Right renal pelvis (tissue), 4 donors: ENCODE measurements at places on chromosomes 7 and 10.

- DNase-seq: no peak
Measured at GRCh38 chr10:91536111-91536510, 96.8 kb downstream of the PPP1R3C start.

DNA sequence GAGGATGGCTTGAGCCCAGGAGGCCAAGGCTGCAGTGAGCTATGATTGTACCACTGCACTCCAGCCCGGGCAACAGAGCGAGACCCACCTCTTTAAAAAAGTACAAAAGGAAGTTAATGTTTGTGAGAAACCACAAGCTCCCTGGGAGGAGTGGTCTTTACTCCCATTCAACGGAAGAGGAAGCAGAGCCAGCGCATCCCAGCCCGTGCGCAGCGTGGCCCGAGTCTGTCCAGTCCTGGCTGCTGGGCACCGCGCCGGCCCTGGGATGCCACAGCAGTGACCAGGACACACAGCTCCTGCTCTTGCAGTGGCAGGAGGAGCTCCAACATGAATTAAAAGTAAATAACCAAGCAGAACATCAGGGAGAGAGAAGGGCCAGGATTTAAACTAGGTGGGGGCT lies 68.4 kb downstream of the ELFN1 start:
- no peak for DNase-seq

GRCh38 chr10:6244510-6244909 lies 41.8 kb downstream of the PFKFB3 start:
- no peak for DNase-seq

DNA sequence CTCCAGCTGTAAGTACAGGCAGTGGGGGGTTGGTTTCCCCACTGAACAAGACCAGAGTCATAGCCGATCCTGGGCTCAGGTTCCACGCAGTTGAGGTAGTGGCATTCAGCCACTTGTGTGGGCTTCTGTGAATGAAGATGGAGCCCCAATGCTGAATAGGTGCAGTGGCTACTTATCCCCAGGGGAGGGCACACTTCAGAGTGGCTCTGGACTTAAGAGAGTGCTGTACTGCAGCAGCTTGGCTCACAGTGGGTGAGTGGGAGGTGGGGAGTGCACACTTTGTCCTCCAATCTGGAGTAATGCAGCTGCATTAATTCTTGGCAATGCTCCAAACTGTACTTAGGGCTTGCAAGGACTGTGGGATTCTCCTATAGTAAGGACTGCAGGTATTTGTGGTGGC lies 81.9 kb downstream of the BUB3 start:
- DNase-seq: no peak

GRCh38 chr10:15255961-15256360 lies 87.5 kb upstream of the NMT2 start:
- no peak for DNase-seq

- no peak for DNase-seq
Measured at GRCh38 chr10:7689591-7689990, 13.5 kb upstream of the ITIH2 start.

DNA sequence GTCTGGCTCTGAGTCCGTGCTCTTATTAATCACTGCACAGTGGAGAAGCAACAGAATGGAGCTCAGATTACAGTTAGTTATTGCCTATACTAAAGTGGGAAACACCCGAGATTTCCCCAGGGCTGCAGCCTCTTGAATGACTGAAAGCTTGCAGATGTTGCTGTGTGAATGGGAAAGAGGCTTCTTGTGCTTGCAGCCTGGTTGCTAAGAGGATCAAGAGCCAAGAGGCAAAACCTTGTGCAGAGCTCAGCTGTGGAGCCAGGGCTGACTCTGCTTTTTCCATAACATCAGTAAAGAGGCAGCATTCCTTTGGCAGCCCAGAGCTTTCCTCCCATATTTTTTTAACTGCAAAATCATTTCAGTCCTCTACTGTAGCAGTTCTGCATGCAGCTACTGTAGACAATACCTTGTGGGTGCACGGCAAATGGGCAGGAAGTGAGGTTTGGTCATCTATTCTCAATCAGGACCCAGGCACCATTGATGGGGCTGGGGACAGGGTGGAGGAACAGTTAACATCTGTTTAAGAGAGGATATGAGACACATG lies 86.5 kb downstream of the RALA start:
- DNase-seq: peak; percentile 47

GRCh38 chr10:130744631-130745030 lies 566.9 kb downstream of the TCERG1L start:
- DNase-seq: no peak

- no peak for DNase-seq
Measured at GRCh38 chr10:129517680-129518057, 50.6 kb downstream of the MGMT start.

DNA sequence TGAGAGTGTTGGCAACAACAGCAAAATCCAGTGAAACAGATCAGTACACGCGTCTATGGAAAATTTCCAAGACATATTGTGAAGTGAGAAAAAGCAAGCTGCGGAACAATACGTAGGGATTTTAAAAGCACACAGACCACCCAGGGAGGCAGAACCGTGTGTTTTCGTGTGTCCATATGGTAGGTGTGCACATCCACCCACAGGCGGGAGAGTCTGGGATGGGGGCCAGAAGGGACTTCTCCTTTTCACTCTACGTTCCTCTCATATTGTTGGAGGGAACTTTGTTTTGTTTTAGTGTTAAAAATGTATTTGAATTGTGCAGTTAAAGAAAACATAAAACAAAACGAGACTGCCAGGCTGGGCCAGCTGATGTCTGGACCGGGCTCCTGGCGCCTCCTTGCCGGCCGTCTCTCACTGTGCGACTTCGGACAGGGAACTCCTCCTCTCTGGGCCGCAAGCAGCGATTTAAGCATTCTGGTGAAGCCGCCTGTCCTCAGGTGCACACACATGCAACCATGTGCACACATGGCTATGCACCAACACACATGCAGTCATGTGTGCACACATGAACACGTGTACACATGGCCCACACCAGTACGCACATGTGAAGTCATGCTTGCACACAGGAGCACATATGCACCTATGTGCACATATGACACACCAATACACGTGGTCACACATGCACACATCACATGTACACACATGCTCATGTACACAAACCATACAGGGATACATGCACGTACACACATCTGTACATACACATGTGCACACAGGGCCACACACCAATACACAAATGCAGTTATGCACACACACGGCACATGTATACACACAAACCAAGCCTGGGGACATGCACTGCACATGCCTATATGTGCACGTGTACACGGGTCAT lies 141.1 kb downstream of the ELFN1 start:
- DNase-seq: no peak

- DNase-seq: peak; percentile 41
Measured at GRCh38 chr7:65307651-65308299, 65.9 kb upstream of the ZNF92 start.

DNA sequence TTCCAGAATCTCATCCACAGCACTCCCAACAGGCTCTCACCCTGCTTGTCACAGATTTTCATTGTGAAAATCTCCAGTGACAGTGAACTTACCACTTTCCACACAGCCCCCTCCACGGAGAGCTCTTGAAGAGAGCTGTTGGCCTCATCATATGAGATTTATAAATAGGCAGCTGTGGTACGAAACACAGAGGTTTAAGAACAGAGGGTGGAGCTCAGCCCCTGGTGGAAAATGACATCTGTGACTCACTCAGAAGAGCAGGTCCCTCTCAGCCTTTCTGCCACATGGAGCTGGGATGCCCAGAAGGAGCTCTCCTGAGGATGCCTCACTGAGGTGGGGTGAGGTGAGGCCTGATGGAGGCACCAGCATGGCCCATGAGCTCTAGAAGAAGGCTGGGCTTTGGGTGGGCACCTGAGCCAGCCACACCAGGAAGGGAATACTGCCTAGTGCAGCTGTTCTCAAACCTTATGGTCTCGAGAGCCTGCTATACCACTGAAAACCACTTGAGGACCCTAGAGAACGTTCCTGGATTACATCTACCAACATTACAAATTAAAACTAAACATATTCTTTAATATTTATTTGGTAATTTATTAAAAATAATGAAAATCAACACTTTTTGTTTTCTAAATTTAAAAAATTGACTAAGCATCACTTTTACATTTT lies 25.8 kb upstream of the EEPD1 start:
- DNase-seq: no peak

- DNase-seq: no peak
Measured at GRCh38 chr10:126259760-126260479, 128.4 kb downstream of the ADAM12 start.

DNA sequence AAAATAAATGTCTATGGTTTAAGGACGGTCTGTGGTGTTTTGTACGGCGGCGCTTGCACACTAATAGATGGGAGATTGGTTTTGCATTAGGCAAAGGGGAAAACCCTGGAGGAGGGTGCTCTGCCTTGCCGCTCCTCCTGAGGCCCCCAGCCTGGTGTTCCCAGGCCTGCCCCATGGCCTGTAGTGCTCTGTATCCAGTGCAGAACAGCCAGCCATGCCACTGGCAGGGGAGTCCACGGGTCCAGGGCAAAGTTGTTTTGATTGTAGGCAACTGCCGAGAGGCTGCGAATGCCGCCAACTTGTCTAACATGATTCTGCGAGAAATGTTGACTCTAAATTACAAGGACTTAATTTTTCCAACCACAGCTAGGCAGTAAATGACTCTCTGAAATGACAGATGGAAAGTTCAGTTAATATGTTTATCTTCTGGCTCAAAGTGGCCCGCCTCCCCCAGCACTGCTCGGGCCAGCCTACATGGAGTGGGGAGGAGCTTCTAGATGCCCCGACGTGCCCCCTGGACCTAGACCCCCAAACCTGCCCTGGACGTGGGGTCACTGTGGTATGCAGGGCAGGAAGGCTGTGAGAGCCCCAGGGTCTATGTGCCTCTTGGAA lies 104.6 kb upstream of the GDF10 start:
- no peak for DNase-seq

- no peak for DNase-seq
Measured at GRCh38 chr7:16691241-16691640, 45.3 kb downstream of the BZW2 start.

- no peak for DNase-seq
Measured at GRCh38 chr10:76481178-76481577, 1049.8 kb downstream of the LRMDA start.

DNA sequence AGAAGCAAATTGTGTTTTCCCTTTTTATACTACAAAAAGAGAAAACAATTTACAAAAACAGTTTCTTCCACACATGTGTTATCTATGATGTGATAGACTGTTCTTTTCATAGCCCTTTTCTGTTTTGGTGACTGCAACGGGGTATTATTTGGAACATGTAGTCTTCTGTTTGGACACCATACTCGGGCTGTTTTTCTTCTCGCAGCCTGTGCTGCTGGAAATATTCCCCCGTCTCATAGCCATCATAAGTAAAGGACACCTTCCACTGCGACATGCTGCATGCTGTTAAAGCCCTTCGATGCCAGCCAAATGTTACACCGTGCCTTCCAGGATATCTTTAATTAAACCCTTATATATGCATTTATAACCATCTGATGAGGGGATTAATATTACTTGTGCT lies 222.4 kb downstream of the BICC1 start:
- DNase-seq: no peak

GRCh38 chr7:27235387-27236311 lies 7.0 kb upstream of the EVX1 start:
- DNase-seq: no peak

- no peak for DNase-seq
Measured at GRCh38 chr10:74824900-74825370, 1.5 kb upstream of the KAT6B start.

- DNase-seq: no peak
Measured at GRCh38 chr7:132377015-132377414, 199.3 kb downstream of the PLXNA4 start.

GRCh38 chr10:7300384-7300971 lies 110.4 kb downstream of the SFMBT2 start:
- DNase-seq: peak; percentile 49

DNA sequence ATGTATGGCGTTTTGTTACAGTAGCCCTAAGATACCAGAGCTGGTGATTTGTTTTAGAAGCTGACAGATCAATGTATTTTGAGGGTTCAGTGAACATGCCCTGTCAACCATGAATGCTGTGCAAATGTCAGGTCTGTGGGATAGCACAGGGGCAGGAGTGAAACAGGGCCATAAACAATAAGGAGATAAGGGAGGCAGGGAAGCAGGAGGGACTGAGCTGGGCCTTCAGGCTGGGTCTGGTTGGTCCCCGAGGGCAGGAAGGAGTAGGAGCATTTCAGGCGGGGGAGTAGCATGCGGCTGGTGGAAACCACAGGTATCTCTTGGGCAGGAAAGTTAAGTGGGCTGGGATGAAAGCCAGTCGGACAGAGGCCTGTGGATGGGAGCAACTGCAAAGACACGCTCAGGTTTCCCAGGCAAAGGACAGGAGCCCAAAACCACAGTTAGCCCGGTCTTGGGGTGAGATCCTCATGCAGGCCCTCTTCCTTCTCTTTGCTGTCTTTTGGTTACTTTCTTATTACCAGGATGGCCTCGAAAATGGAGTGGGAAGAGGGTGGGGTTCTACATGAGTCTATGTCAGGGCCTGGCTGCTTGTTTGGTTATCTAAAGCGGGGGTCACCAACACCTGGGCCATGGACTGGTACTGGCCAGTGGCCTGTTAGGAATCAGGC lies 69.5 kb upstream of the SEPHS1 start:
- DNase-seq: no peak

DNA sequence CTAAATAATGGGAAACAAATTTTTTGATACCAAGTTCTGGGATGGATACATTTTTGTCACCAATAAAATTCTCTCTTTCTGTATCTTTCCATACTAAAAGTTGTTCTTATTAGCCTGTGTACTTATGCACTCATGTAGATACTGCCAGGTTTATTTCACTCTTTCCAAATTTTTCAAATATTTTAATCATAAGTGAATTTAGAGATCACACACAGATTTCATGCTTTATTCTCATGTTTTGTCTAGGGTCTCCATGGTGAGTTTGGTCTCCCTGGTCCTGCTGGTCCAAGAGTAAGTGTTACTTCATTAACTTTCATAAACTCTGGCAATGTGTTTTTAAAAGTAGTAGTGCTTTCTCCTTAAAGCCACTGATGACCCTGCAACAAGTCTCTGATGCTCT lies 20.3 kb downstream of the COL1A2 start:
- DNase-seq: no peak

DNA sequence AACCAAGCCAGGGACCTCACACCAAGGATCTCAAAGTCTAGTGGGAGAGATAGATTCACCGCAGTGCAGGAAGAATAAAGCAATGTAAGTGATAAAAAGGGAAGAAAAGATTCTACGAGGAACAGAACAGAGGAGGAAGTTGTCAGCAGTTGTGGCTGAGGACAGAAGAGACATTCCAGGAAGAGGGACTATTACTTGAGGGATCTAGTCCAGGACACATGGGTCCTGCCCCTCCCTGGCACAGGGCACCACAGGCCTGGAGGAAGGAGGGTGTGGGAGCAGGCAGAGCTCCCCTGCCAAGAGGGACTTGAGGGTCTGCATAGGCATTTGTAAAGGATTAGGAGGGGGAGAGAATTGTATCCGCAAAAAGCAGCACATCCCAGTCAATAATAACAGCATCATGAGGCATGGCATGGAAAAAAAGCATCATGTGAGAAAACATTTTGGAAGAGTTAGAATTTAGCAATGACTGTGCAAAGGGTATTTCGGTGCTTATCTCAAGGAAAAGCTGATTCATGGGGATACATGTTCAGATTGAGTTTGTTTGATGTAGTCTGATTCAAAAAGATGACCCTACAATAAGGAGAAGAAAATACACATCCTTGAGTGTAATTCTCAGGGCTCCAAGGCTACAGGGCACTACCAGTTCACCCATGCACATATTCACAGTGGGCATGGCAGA lies 12.7 kb downstream of the C10orf71 start:
- no peak for DNase-seq

GRCh38 chr10:77581738-77582137 lies 55.9 kb downstream of the KCNMA1 start:
- DNase-seq: no peak

- DNase-seq: no peak
Measured at GRCh38 chr7:21941611-21942141, 4.0 kb downstream of the CDCA7L start.
